ENCODE measurements at places on chromosomes 6 and 20.
A peak's percentile ranks its signal among the peaks of the same experiment; 100 is the strongest.

DNA sequence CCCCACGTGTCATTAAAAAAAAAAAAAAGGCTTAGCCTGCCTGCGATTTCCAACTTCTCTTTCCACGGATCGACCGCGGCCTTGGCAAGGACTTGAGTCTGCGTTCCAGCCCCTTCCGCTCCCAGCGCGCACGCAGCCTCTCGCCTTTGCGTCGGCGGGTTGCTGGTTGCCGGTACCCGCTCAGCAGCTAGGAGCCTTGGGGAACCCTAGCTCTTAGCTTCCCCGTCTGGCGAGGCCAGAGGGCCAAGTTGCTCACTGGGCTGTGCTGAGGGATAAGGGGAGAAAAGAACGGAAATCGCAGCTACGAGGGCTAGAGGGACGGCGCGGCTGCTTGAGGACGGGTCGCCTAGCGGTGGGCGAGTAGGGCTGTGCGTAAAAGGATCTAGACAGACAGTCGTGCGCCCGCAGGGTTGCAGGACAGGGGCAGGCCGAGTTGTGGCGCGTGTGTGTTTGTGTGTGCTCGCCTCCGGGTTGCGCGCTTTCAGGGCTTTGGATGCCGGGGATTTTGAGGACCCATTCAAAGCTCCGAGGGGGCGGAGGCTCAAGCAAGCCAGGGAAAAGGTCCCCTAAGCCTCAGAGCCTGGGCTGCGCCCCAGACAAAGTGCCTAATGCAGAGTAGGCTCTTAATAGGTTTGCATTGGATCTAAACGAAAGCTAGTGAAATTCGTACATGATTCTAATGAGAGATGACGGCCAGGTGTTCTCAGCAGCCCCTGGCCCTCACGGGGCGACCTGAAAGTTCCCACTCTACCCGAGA lies 40.5 kb upstream of the OSTM1 start:
- no peak for DNase-seq

- no peak for DNase-seq
These were observed 951.9 kb upstream of the FLRT3 start for GRCh38 chr20:15289337-15289736.

GRCh38 chr6:34202329-34203201 lies 34.1 kb upstream of the HMGA1 start:
- no peak for DNase-seq

DNA sequence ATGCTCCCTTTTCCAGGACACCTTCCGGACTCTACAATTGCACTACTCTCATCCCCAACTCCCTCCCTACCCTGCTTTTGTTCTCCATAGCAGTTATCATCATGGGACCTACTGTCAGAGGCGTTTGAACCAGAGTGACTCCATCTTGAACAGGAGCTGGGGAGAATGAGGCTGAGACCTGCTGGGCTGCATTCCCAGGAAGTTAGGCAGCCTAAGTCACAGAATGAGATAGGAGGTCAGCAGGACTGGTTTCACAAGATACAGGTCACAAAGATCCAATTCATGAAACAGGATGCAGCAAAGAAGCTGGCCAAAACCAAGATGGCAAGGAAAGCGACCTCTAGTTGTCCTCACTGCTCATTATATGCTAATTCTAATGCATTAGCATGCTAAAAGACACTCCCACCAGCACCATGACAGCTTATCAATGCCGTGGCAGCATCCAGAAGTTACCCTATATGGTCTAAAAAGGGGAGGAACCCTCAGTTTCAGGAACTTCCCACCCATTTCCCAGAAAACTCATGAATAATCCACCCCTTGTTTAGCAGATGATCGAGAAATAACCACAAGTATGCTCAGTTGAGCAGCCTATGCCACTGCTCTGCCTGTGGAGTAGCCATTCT lies 15.6 kb downstream of the SLC13A3 start:
- DNase-seq: no peak

DNA sequence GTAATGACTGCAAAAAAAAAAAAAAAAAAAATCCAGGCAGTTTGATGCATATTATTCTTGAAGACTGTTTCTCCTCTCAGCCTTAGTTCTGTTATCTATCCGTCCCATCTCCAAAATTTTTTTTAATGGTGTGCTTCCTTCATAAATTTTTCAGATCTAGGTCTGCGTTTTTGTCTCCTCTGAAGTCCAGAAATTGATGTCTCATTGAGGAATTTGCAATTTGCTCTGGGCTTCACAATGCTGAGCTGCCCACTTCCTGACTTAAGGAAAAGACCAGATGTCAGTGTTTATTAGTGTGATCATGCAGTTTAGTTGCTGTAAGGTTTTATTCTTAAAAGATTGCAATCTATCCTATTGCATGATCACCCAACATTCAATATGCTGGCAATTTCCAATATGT lies 297.6 kb downstream of the ZNF217 start:
- no peak for DNase-seq

GRCh38 chr6:54285595-54285994 lies 22.6 kb upstream of the TINAG start:
- no peak for DNase-seq

- DNase-seq: peak; percentile 40
These were observed 54.0 kb downstream of the TMEM242 start for GRCh38 chr6:157269261-157269794.

GRCh38 chr6:3321875-3322274 lies 63.1 kb downstream of the PSMG4 start:
- DNase-seq: no peak

DNA sequence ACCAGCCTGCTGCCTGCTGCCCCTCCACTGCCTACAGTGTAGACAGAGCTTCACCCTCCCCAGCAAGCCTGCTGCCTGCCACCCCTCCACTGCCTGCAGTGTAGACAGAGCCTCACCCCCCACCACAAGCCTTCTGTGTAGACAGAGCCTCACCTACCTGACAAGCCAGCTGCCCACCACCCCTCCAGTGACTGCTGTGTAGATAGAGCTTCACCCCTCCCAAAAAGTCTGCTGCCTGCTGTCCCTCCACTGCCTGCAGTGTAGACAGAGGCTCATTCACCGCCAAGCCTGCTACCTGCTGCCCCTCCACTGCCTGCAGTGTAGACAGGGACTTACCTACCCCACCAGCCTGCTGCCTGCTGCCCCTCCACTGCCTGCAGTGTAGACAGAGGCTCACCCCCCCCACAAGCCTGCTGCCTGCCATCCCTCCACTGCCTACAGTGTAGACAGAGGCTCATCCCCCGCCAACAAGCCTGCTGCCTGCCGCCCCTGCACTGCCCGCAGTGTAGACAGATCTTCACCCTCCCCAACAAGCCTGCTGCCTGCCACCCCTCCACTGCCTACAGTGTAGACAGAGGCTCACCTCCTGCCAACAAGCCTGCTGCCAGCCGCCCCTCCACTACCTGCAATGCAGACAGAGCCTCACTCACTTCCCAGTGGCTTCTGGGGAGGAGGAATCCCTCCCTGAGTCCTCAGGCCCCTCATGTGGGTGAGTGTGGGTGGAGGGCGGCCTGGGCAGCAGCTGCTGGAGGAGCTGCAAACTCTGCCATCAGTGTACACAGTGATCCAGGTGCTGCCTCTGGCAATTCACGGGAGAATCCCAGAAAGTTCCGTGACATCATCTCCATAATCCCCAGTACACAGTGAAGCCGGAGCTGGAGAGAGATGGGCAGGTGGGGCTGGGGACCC lies 140.9 kb downstream of the DLL1 start:
- no peak for DNase-seq

GRCh38 chr6:85451565-85452306 lies 1.9 kb downstream of the NT5E start:
- no peak for DNase-seq

GRCh38 chr20:63618291-63618980 lies 8.5 kb downstream of the GMEB2 start:
- no peak for DNase-seq

DNA sequence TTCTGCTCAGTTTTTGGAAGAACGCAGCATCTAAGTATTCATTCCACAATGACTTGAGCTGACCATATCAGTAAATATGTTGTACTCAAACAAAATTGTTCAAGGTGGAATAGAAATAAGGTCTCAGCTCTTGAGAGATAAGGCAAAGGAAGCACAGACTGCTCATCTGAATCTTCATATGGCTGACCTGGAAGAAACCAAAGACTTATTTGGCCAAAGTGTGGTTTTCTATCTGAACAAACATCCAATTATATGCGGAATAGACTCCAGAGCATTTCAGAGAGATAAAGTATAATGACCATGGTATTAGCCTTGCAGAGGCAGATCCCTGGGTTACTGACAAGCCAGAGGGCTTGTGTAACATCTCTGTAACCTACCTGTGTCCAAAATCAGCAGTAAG lies 308.7 kb downstream of the CD83 start:
- no peak for DNase-seq

GRCh38 chr6:40845553-40845952 lies 193.5 kb downstream of the UNC5CL start:
- DNase-seq: no peak

GRCh38 chr6:40999569-40999968 lies 39.5 kb downstream of the UNC5CL start:
- DNase-seq: no peak

GRCh38 chr20:47642118-47642517 lies 140.4 kb downstream of the NCOA3 start:
- no peak for DNase-seq

GRCh38 chr20:34143951-34144350 lies 31.9 kb upstream of the EIF2S2 start:
- no peak for DNase-seq

- no peak for DNase-seq
These were observed 2.8 kb upstream of the RAB23 start for GRCh38 chr6:57224769-57225515.

DNA sequence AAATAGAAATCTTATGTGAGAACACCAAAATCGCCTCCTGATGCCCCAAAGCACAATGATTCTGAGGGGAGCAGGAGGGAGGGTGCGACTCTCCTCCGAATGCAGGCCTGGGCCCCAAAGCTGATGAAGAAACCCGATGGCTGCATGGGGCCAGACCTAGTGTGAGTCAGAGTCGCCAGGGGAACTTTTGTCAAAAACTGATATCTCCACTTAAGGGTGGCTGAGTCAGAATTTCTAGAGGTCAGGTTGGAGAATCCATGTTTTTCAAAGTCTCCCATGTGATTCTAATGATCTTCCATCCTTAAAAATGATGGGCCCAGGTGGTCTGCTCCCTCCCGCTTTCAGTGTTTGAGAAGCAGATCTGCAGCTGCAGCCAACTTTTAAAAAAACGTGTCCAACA lies 172.8 kb downstream of the BACH2 start:
- DNase-seq: no peak
